ENCODE measurements at places on chromosomes 1 and 21.

DNA sequence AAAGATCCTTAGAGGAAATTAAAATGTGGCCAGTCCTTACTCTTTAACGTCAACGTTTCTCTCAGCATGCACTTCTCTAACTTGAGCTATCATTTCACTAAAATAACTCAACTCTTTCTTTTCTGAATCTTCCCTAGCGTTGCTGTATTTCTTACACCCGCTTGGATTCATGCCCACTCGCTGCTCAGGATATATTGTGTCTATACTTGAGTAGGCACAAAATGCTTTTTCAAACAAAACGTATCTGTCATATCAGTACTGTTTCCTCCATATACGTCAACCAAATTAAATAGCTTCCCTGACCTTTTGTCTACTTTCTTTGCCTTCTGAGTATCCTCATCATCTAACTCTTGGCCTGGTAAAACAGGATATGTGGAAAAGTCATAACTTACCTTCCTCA lies 549.7 kb downstream of the SMYD3 start:
- DNase-seq = no peak

GRCh38 chr1:103265551-103265950 lies 157.2 kb upstream of the COL11A1 start:
- no peak for DNase-seq

GRCh38 chr1:80018348-80018747 lies 1011.8 kb upstream of the ADGRL4 start:
- no peak for DNase-seq

GRCh38 chr1:33119532-33120217 lies 38.7 kb downstream of the AZIN2 start:
- no peak for DNase-seq

DNA sequence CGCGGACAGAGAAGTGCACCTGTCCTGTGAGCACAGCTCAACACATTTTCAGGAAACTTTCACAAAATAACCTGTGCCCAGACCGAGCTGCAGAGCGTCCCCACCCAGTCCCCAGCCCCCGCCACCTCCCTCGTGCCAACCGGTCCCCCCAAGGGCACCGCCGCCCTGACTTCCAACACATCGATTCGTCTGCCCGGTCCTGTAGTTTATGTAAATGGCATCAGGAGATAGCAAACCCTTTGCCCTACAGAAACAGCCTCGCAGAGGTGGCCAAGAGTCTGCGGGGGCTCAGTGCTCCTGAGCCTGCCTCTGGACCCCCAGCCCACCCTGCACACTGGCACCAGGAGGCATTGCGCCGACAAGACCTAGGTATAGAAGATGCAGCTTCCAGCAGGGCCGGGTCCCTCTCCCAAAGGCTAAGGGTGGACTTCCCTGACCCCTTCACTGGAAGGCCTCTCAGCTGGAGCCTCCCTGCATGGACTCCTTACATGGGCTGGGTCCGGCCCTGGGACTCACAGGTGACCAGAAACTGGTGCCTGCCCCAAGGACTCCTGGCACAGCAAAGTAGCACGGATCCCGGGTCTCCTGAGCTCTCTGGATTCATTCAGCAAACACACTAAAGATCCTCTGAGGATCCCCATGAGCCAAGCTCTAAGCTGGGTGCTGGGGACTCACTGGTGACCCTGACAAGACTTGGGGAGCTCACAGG lies 6.6 kb upstream of the PLEKHG5 start:
- no peak for DNase-seq

- DNase-seq = no peak
Measured at GRCh38 chr1:209062081-209062620, 521.4 kb upstream of the CAMK1G start.

- DNase-seq = no peak
Measured at GRCh38 chr1:112285316-112285715, 110.7 kb upstream of the CTTNBP2NL start.

DNA sequence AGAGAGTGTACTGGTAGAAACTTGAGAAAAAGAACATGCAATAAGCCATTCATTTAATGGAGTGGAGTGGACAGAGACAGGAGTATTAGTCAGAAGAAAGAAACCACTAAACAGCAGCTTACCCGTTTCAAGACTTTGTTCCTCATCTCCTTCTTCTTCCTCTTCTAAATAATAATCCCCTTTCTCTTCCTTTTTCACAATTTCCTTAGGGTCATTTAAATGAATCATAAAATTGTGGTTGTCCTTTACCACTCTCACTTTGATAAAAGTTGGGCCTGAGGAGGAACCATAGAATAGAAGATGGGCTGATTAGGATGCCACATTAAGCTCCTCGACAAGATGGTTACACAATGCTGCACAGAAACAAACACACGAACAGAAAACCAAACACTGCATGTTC lies 109.6 kb downstream of the WDR3 start:
- DNase-seq = no peak

- no peak for DNase-seq
Measured at GRCh38 chr1:93735722-93736121, 54.1 kb upstream of the BCAR3 start.

GRCh38 chr21:38837806-38838461 lies 32.2 kb downstream of the ETS2 start:
- no peak for DNase-seq
